ENCODE measurements at places on chromosomes 7 and 10. TPM values are rescaled to one million over a fixed set of nuclear protein-coding genes. Genes with fewer than 3 reads are reported as not detected.

ELMO1 gene
- total RNA-seq: 13.6 TPM

OSBPL3 gene
- total RNA-seq: 28.7 TPM

CYP3A5 gene
- total RNA-seq: not detected

FAM20C gene
- 22.7 TPM for total RNA-seq

MORN4 gene
- 6.1 TPM for total RNA-seq

TMEM106B gene
- 35.2 TPM for total RNA-seq

ATG9B gene
- total RNA-seq: not detected

IGFBP1 gene
- 1.4 TPM for total RNA-seq

FANK1 gene
- 1.9 TPM for total RNA-seq

FRMPD2 gene
- total RNA-seq: 0.05 TPM

GALNT17 gene
- not detected for total RNA-seq

PRXL2A gene
- total RNA-seq: 155 TPM

MYH16 gene
- total RNA-seq: 0.64 TPM

CRYGN gene
- not detected for total RNA-seq

ASZ1 gene
- not detected for total RNA-seq

CALU gene
- 250 TPM for total RNA-seq

SPDYE11 gene
- total RNA-seq: not detected

MOGAT3 gene
- total RNA-seq: not detected

NPSR1 gene
- not detected for total RNA-seq

C7orf57 gene
- total RNA-seq: 0.15 TPM

FXYD4 gene
- not detected for total RNA-seq

MYL10 gene
- total RNA-seq: not detected

RHOBTB1 gene
- 18.5 TPM for total RNA-seq

NACAD gene
- total RNA-seq: 1.3 TPM
